ENCODE measurements at places on chromosomes 5 and 9.

DNA sequence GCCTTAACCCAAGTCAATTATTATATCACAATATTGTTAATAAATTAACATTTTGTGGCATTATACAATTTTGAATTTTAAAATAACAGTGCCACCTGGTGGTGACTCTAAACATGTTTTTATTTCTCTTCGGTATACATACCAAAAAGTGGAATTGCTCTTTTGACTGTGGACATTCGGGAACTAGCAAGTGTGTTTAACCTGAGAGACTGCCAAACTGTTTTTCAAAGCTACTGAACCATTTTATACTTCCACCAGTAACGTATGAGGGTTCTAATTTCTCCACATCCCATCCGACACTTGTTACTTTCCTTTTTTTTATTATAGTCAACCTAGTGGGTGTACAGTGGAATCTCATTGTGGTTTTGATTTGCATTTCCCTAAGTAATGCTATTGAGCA, 18.3 kb upstream of the HSDL2 start:
- H3K27me3 ChIP-seq = no peaks in the 10 kb centered on the region
- H3K4me3 ChIP-seq = no peak overlapping the region
- H3K27ac ChIP-seq = no peak overlapping the region
- H3K4me1 ChIP-seq = no peaks in the 10 kb centered on the region

- no peak overlapping the region for H3K4me3 ChIP-seq
- H3K27me3 ChIP-seq = no peaks in the 10 kb centered on the region
- no peak for DNase-seq
Observed at GRCh38 chr5:139156814-139157213, 41.4 kb downstream of the SIL1 start.

DNA sequence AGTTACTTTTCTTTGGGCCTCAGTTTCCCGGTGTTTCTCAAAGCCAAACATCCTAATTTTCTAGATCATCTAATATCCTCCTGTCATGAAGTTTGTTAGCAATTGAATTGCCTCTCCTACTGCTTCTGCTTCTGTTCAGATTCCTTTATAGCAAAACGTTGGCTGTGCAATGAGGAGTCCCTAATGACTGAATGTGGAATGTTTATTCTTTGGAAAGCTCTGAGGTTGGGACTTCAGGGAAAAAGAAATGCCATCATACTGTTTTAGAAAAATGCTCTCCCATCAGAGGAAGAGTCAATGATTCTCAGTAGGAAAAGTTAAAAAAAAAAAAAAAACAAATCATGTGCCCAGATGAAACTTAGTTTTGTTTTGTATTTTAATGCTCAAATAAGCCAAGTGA, 268.7 kb upstream of the PAPPA start:
- H3K4me3 ChIP-seq = no peak overlapping the region
- H3K27ac ChIP-seq = no peak overlapping the region
- H3K27me3 ChIP-seq = no peaks in the 10 kb centered on the region
- H3K36me3 ChIP-seq = no peaks in the 10 kb centered on the region
- H3K4me1 ChIP-seq = no peaks in the 10 kb centered on the region

- H3K27me3 ChIP-seq = no peaks in the 10 kb centered on the region
- H3K4me3 ChIP-seq = no peak overlapping the region
- no peaks in the 10 kb centered on the region for H3K36me3 ChIP-seq
Observed at GRCh38 chr5:157918811-157919742, 60.1 kb upstream of the CLINT1 start.

DNA sequence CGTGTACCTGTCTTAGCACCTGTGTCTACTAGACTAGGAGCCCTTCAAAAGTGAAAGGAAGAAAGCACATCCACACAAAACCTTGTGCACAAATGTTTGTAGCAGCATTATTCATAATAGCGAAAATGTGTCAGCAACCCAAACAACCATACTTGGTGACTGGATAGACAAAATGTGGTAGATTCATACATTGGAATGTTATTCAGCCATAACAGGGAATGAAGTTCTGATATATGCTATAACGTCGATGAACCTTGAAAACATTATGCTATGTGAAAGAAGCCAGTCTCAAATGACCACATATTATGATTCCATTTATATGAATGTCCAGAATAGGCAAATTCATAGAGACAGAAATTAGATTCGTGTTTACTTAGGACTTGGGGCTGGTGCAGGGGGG, 57.8 kb upstream of the LARP1 start:
- H3K4me1 ChIP-seq = peaks cover 24% of the 10 kb centered on the region
- no peak overlapping the region for H3K27ac ChIP-seq
- H3K27me3 ChIP-seq = no peaks in the 10 kb centered on the region
- DNase-seq = no peak

DNA sequence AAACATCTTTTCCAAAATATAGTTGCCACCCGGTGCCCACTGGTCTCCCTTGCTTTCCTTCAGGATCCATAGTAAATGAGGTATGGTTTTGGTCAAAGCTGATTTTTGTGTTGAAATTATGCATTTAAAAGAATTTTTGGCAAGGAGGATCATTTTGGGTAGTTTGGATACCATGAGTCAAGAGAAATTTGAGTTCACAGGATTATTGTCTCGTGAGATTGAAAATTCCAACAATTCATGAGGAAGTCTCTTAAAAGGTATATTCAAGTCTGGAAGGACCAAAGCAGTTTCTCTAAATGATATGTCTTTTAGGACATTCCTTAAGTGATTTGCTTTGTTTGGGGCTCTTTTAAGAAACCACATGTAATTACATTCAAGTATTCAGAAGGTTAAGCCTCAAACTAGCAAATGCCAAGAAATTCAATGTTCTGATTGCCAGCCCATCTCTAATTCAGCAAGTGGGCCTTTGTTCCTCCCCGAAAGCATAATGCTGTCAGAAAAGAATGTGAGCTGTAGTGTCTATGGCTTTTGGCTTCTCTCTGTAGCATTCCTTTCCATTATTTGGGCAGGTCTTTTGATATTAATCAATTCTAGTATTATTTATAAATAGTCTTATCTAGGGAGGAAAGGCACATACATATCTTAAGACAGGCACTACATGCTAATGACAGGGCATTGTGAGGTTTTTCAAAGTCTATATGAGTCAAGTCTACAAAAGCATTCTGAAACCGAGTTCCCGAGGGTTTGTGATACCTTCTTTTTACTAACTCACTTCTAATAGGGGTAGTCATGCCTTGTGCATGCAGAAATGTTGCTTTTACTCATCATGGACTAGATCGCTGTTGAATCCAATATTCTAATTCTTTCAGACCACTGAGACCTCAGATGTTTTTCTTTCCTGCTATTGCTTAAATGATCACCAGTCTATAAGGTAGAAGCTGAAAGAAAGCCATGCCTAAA, 453.9 kb downstream of the ENC1 start:
- H3K36me3 ChIP-seq = peaks cover 3% of the 10 kb centered on the region
- no peaks in the 10 kb centered on the region for H3K27me3 ChIP-seq
- H3K27ac ChIP-seq = peak overlapping the region; percentile 69
- DNase-seq = no peak

- H3K27me3 ChIP-seq = peaks cover 2% of the 10 kb centered on the region
- no peak for DNase-seq
- H3K36me3 ChIP-seq = no peaks in the 10 kb centered on the region
- H3K4me1 ChIP-seq = peaks cover 3% of the 10 kb centered on the region
Observed at GRCh38 chr9:110731437-110732028, 62.9 kb downstream of the MUSK start.

GRCh38 chr9:108149326-108149725, 659.8 kb upstream of the KLF4 start:
- H3K4me3 ChIP-seq = no peak overlapping the region
- H3K27me3 ChIP-seq = peaks cover 24% of the 10 kb centered on the region
- no peaks in the 10 kb centered on the region for H3K36me3 ChIP-seq
- H3K4me1 ChIP-seq = no peaks in the 10 kb centered on the region
- no peak for DNase-seq

DNA sequence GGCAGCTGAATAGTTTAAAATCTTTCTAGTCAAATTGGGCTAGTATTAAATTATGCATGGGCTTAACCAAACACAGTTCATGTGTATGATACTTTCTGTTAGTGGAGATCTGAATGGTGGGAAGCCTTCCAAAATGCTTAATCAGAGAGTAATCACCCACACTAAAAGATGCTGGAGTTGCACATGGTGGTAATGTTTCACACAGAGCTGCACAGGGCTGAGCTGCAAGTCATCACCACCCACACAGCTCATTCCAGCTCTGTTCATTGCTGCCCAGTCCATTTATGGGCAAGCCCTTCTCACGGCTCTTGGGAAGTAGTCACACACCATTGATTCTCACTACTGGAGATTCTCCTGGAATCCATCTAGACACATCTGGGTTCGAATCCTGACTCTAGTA, 351.5 kb upstream of the KCNN2 start:
- no peaks in the 10 kb centered on the region for H3K36me3 ChIP-seq
- H3K4me1 ChIP-seq = peaks cover 3% of the 10 kb centered on the region
- no peak overlapping the region for H3K27ac ChIP-seq

- no peaks in the 10 kb centered on the region for H3K36me3 ChIP-seq
- H3K4me3 ChIP-seq = no peak overlapping the region
- H3K4me1 ChIP-seq = no peaks in the 10 kb centered on the region
- DNase-seq = no peak
Observed at GRCh38 chr5:175842951-175843793, 28.2 kb upstream of the CPLX2 start.

DNA sequence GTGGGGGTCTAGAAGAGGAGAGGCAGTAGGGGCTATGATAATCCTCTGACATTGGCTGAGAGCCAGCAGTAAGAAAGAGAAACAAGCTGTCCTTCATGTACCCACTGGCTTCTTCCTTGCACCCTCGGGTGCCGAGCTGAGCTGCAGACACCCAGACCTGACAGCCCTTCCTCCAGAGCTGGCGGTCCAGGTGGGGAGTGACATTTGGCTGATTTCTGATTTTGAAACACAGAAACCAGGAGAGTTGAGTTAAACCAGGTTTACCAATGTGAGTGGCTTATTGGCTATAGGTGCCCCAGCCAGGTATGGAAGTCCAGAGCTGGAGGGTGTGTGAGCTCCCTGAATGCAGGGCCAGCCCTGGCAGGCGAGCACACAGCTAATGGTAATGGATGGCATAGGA, 59.2 kb downstream of the GADD45G start:
- no peak overlapping the region for H3K27ac ChIP-seq
- DNase-seq = no peak
- H3K4me3 ChIP-seq = no peak overlapping the region
- no peaks in the 10 kb centered on the region for H3K27me3 ChIP-seq
- H3K36me3 ChIP-seq = no peaks in the 10 kb centered on the region

DNA sequence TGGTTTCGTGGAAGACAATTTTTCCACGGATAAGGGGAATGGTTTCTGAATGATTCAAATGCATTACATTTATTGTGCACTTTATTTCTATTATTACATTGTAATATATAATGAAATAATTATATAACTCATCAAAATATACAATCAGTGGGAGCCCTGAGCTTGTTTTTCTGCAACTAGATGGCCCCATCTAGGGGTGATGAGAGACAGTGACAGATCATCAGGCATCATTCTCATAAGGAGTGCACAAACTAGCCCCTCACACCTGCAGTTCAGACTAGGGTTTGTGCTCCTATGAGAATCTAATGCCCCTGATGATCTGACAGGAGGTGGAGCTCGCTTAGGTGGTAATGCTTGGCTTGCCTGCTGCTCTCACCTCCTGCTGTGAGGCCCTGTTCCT, 6.4 kb downstream of the ISCA1 start:
- H3K36me3 ChIP-seq = peaks cover 21% of the 10 kb centered on the region
- no peak overlapping the region for H3K4me3 ChIP-seq
- H3K27ac ChIP-seq = no peak overlapping the region
- DNase-seq = no peak

DNA sequence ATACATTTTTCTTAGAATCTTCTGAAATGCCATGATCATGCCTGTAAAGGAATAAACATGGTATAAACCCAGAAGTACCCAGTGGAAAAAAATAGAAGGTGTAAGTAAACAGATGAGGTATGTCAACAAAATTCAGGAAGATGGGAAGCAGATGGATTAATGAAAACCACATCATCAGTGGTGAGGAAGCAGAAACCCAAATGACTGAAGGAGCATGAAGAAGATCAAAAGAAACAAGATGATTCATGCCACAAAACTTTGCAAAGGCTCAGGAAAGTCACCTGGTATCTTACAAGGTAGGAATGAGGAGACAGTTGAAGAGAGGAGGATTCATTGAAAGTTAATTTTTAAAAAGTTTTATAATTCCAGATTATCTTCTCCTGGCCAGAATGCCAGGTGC, 132.8 kb upstream of the PAPPA start:
- no peaks in the 10 kb centered on the region for H3K36me3 ChIP-seq
- H3K4me3 ChIP-seq = no peak overlapping the region
- no peaks in the 10 kb centered on the region for H3K27me3 ChIP-seq
- DNase-seq = no peak
- H3K4me1 ChIP-seq = no peaks in the 10 kb centered on the region
- no peak overlapping the region for H3K27ac ChIP-seq

- no peaks in the 10 kb centered on the region for H3K36me3 ChIP-seq
- H3K4me3 ChIP-seq = peak overlapping the region; percentile 58
- H3K4me1 ChIP-seq = peaks cover 56% of the 10 kb centered on the region
- DNase-seq = peak; percentile 70
- no peaks in the 10 kb centered on the region for H3K27me3 ChIP-seq
Observed at GRCh38 chr9:16705111-16705604, 165.3 kb downstream of the BNC2 start.

DNA sequence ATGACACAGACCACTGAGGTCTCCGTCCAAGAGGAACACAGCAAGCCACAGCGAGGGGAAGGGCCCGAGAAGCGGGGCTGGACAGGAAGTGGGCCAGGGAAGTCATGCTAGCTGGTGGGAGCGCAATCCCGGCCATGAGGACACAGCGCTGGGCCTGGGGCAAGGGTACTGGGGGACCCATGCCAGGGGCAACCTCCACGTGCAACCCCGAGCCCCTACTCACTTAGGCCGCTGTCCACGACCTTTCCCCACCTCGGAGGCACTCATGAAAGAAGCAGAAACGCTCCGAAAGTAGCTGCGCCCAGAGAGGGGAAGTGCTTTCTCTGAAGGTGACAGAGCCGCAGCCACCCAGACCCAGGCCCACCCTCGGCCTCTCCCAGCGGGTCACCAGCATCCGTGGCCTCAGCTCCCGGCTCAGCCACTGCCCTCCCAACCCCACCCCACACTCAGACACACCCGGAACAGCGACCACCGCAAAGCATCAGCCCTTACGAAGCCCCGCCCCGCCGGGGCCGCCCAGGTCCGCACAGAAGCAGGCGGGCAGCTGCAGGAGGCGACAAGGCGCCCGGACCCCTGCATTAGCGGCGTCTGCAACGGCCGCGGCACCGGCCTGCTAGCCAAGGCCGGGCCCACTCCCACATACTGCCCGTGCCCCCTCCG, 782 bp downstream of the BICD2 start:
- H3K4me1 ChIP-seq = peaks cover 33% of the 10 kb centered on the region
- no peaks in the 10 kb centered on the region for H3K27me3 ChIP-seq
- peak overlapping the region; percentile 90 for H3K4me3 ChIP-seq
- H3K27ac ChIP-seq = peak overlapping the region; percentile 81
- DNase-seq = peak; percentile 62

- H3K27me3 ChIP-seq = peaks cover 32% of the 10 kb centered on the region
- no peak overlapping the region for H3K27ac ChIP-seq
- peaks cover 16% of the 10 kb centered on the region for H3K4me1 ChIP-seq
- no peak for DNase-seq
Observed at GRCh38 chr9:129697656-129698253, 32.3 kb downstream of the PRRX2 start.

- H3K27ac ChIP-seq = no peak overlapping the region
- no peak overlapping the region for H3K4me3 ChIP-seq
- H3K36me3 ChIP-seq = no peaks in the 10 kb centered on the region
- H3K27me3 ChIP-seq = no peaks in the 10 kb centered on the region
- no peaks in the 10 kb centered on the region for H3K4me1 ChIP-seq
- DNase-seq = no peak
Observed at GRCh38 chr5:157471709-157472108, 11.7 kb downstream of the NIPAL4 start.

Measured in mesothelial cell of epicardium (in vitro differentiated cells).